ENCODE measurements at places on chromosomes 16 and 17. TPM values are rescaled to one million over a fixed set of nuclear protein-coding genes. Genes with fewer than 3 reads are reported as not detected.

GRCh38 chr16:58020628-58021521 lies 4.7 kb upstream of the MMP15 start:
- no peak overlapping the region for H3K27ac ChIP-seq
- no peaks in the 10 kb centered on the region for H3K27me3 ChIP-seq
- peaks cover 55% of the 10 kb centered on the region for H3K4me1 ChIP-seq
- DNase-seq = peak; percentile 59
- peaks cover 16% of the 10 kb centered on the region for H3K36me3 ChIP-seq
- no peak overlapping the region for H3K4me3 ChIP-seq

DNA sequence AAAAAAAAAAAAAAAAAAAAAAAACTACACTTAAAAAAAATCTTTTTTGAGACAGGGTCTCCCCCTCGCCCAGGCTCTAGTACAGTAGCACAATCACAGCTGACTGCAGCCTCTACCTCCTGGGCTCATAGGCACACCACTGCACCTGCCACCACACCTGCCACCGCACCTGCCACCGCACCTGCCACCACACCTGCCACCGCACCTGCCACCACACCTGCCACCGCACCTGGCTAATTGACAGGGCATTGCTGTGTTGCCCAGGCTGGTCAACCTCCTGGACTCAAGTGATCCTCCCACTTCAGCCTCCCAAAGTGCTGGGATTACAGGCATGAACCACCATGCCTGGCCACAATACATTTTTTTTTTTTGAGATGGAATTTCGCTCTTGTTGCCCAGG lies 17.6 kb upstream of the WDR45B start:
- H3K27me3 ChIP-seq = no peaks in the 10 kb centered on the region
- H3K4me1 ChIP-seq = peaks cover 26% of the 10 kb centered on the region
- H3K27ac ChIP-seq = no peak overlapping the region
- DNase-seq = no peak
- H3K36me3 ChIP-seq = peaks cover 5% of the 10 kb centered on the region

GRCh38 chr16:68230176-68230571 lies 5.8 kb downstream of the ESRP2 start:
- H3K4me3 ChIP-seq = no peak overlapping the region
- no peaks in the 10 kb centered on the region for H3K27me3 ChIP-seq
- H3K27ac ChIP-seq = no peak overlapping the region
- no peak for DNase-seq
- no peaks in the 10 kb centered on the region for H3K36me3 ChIP-seq

GRCh38 chr16:87860553-87861299 lies 8.6 kb downstream of the SLC7A5 start:
- H3K27ac ChIP-seq = peak overlapping the region; percentile 30
- no peaks in the 10 kb centered on the region for H3K27me3 ChIP-seq
- peaks cover 49% of the 10 kb centered on the region for H3K4me1 ChIP-seq
- DNase-seq = no peak

DNA sequence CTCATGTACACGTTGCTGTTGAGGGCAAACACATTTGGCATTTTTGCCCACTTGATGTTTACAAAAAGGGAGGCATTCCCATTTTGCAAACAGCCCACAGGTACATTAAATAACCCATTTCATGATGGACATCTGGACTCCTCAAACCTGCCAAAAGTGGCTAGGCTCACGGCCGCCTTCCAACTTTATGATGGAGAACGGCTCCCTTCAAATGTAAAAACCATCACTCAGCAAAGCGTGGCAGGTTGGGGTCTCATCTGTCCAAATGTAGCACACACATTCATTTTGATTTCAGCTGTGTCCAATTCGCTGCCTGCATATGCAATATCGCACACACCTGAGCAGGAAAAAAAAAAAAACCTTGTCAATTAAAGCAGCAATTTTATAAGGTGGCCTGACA lies 417.8 kb downstream of the TMEM114 start:
- peaks cover 37% of the 10 kb centered on the region for H3K27me3 ChIP-seq
- no peak for DNase-seq
- H3K36me3 ChIP-seq = no peaks in the 10 kb centered on the region
- no peak overlapping the region for H3K4me3 ChIP-seq

DNA sequence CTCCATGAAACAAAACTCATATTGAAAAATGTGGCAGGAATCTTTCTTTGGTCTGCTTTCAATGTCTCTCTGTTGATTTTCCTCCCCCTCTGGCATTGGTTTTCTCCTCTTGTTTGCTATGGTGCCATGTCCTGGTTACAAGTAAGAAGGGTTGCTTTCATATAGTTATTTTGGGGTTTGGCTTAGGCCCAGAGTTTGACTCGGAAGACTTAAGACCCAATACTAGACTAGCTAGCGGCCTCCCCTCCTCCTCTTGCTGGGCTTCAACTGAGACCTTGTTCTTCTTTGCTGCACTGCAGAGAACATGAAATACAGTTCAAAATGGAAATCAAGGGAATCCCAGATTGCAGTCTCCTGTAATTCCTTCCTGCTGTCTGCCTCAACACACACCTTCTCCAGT lies 30.0 kb upstream of the CLEC18A start:
- no peak overlapping the region for H3K4me3 ChIP-seq
- H3K27ac ChIP-seq = peak overlapping the region; percentile 1
- peaks cover 44% of the 10 kb centered on the region for H3K4me1 ChIP-seq
- H3K27me3 ChIP-seq = no peaks in the 10 kb centered on the region
- H3K36me3 ChIP-seq = no peaks in the 10 kb centered on the region
- no peak for DNase-seq

DNA sequence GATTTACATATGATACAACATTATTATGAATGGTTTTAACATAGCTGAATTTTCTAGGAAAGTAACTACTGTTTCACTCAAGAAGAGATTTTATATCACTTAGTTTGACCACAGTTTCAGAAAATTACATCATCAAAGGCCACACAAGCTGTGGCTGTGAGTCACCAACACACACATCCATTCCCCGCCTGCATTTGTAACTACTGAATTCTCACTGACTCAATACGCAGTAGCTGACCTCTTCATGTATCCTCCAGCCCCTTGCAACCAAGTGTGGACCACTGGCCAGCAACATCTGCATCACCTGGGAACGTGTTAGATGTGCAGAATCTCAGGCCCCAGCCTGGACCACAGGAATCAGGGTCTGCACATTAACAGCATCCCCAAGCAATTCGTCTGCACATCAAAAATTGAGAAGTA lies 197.6 kb downstream of the XYLT1 start:
- no peak overlapping the region for H3K27ac ChIP-seq
- H3K36me3 ChIP-seq = no peaks in the 10 kb centered on the region

The PKMYT1 gene
- 1.3 TPM for total RNA-seq

The BAHCC1 gene
- total RNA-seq = 7.3 TPM

The SRCIN1 gene
- 2.0 TPM for total RNA-seq

The CES5A gene
- not detected for total RNA-seq
